ENCODE measurements at places on chromosomes 6 and 20. TPM values are rescaled to one million over a fixed set of nuclear protein-coding genes. Genes with fewer than 3 reads are reported as not detected.

- peak; percentile 32 for DNase-seq
These were observed 59.8 kb downstream of the SHPRH start for GRCh38 chr6:145904391-145904790.

The RNF39 gene
- total RNA-seq = not detected

DNA sequence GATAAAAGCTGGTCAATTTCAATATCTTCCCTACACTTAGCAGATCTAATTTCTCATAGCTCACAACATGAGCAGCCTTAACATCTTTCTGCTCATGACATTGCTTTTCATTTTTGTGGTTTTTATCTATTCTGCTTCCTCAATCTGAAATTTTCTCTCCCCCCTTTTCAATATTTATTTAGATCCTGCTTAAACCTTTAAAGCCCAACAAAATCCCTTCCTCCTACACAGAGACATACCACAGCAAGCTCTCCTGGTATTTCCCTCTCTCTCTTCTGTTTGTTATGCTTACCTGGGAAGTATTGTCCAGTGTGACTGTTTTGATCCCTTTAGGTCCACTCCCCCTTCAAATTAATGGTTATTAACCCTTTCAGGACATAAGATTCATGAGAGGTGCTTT is 582.5 kb downstream of the RFPL4B start:
- no peak for DNase-seq

GRCh38 chr6:30091577-30092381 is 16.2 kb upstream of the RNF39 start:
- no peak for DNase-seq

DNA sequence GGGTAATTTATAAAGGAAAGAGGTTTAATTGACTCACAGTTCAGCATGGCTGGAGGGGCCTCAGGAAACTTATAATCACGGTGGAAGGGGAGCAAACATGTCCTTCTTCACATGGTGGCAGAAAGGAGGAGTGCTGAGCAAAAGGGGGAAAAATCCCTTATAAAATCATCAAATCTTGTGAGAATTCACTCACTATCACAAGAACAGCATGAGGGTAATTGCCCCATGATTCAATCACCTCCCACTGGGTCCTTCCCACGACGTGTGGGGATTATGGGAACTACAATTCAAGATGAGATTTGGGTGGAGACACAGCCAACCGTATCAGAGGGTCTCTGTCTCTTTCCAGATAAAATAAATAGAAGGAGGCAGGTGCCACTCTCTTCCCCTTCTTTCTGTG is 48.7 kb downstream of the TNFAIP3 start:
- DNase-seq = no peak

The GLP1R gene
- not detected for total RNA-seq

GRCh38 chr20:45985573-45985972 is 13.6 kb upstream of the ZNF335 start:
- no peak for DNase-seq

- DNase-seq = no peak
These were observed 4.5 kb downstream of the DPM1 start for GRCh38 chr20:50953821-50954220.

All from G401 (cell line).